CD4-positive, CD25-positive, alpha-beta regulatory T cell (primary cell): ENCODE measurements at places on chromosomes 4 and X.
A peak's percentile ranks its signal among the peaks of the same experiment; 100 is the strongest.

DNA sequence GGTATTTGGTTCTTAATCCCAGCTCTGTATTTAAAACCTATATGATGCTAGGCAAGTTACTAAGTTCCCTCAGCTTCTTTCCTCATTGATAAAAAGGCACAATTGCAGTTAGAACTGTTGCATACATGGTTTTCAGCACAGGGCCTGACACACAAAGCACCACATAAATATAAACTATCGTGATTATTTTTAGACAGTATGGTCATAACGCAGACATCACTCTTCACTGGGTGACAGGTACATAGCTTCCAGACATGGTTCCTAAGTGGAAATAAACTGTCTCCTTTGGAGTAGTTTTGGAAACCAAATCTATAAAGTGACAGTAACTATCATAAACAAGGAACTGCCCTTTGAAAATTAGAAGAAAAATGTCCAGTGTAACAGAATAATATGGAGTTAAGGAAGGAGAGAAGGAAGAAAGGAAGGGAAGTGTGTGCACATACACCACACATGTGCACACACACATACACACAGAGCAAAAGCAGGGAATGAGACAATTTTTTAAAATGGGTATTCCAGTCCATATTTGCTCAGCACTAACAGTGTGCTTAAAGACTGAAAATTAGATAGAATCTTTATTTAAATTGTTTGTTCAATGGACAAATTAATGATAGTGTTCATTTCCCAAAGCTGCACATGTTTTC lies 12.5 kb upstream of the G3BP2 start:
- no peaks in the 10 kb centered on the region for H3K27me3 ChIP-seq
- H3K27ac ChIP-seq, result no peak overlapping the region
- H3K4me3 ChIP-seq, result no peak overlapping the region
- no peaks in the 10 kb centered on the region for H3K4me1 ChIP-seq
- H3K36me3 ChIP-seq, result no peaks in the 10 kb centered on the region

GRCh38 chr4:72971572-72971971 lies 97.9 kb downstream of the COX18 start:
- DNase-seq, result no peak
- no peaks in the 10 kb centered on the region for H3K36me3 ChIP-seq
- H3K4me3 ChIP-seq, result no peak overlapping the region
- no peaks in the 10 kb centered on the region for H3K4me1 ChIP-seq

DNA sequence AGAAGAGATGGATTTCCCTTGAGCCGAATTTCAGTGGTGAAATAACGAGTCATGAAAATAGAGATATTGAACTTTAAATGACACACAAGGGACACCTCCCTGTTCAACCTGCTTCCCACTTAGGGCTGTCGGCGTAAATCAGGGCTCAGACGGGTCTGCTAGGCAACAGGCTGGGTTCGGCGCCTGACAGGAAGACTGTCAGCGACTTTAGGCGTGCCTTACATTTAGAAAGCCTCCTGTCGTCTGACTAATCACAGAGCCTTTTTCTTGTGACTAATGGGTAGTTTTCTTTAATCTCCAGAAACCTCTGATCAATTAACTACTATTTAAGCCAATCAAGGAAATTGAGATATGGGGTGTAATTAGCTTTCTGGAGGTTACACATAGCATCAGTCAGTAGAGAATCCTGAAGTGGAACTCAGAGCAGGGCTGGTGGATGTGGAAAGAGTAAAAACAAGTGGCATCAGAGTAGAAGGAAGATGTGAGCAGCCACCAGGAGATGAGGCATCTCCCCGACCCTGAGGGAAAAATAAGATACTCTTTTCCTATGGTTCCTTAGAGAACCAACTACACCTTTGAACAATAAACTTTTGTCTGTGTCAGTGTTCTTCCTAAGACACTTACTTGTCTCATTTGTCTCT lies 86.2 kb upstream of the HS3ST1 start:
- H3K4me1 ChIP-seq, result no peaks in the 10 kb centered on the region
- H3K27ac ChIP-seq, result no peak overlapping the region

- H3K4me3 ChIP-seq, result peak within 1 kb of the TSS; percentile 65
- H3K36me3 ChIP-seq, result no peaks in the 10 kb centered on the region
- no peak within 1 kb of the TSS for H3K27ac ChIP-seq
- no peak for DNase-seq
- no peaks in the 10 kb centered on the region for H3K27me3 ChIP-seq
Observed at GRCh38 chrX:1336331-1336943, at the start of gene IL3RA. Gene IL3RA, plus strand, starts transcription at chrX:1336785. Its CDS starts 4,981 bp downstream, at chrX:1341766.

DNA sequence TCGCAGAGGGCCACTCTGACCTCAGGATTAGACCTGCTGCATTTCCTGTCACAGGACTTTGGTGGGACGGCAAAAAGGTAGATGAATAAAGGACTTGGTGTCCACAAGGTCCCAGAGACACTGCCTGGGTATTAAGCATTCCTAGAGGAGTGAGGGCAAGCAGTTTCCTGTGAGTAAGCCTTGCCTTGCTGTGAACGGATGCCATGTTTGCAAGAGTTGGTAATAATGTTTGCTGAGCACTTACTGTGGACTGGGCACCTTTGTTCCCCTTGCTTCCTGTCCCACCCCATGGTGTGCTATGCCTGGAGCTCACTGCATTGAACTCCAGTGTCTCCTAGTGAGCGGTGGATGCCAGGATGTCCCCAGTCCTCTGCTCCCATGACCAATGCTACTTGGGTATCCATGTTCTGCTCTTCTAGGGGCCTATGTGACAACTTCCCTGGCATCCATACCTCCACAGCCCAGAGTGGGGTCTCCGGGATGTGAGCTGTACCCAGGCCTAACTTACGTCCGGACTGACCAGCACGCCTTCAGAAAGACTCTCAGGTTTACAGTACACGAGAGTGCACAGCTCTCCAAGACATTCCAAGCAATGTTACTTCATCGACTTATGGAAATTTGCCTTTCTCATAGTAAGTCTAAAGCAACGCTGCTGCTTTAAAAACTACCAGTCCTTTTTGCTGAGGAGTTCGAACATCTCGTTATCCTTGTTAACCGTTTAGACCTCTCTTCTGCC lies 95.5 kb upstream of the MSX1 start:
- H3K4me3 ChIP-seq, result no peak overlapping the region
- H3K4me1 ChIP-seq, result peaks cover 11% of the 10 kb centered on the region
- no peak overlapping the region for H3K27ac ChIP-seq
- no peak for DNase-seq
- no peaks in the 10 kb centered on the region for H3K36me3 ChIP-seq
- H3K27me3 ChIP-seq, result no peaks in the 10 kb centered on the region

GRCh38 chr4:120837656-120838055 lies 84.9 kb downstream of the PRDM5 start:
- DNase-seq, result no peak
- H3K4me1 ChIP-seq, result no peaks in the 10 kb centered on the region
- H3K27me3 ChIP-seq, result no peaks in the 10 kb centered on the region
- H3K4me3 ChIP-seq, result no peak overlapping the region
- no peaks in the 10 kb centered on the region for H3K36me3 ChIP-seq

DNA sequence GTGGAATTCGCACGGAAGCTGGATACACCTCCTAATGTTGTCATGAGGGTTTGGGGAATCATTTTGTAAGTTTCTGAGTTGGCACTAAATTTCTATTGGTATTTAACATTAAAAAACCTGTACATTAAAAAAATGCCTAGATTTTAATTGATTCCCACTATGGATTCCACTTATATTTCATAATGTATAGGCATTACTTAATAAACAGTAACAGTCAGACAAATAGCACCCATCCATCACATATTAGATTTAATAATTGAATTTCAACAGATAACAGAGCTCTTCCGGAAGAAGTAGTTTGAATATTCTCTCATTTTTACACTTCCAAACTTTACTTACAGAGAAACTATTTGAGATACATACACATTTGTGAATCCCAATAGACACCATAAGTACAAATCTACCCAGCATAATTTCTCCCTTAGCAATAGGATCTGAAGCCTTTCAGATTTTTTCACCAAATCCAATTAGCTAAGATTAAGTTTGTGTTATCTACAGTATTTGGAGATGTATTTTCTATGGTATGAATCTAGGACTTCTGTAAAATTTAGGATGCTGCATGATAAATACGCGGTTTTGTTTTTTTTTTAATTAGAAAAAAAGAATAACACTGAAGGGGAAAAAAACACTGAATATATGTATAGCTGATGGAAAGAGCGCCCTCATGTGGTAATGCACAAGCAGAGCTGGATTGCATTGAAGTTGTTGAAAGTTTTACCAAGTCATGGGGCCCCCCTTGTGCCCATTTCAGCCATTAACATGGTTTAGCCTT lies 12.2 kb upstream of the ODAM start:
- no peak overlapping the region for H3K27ac ChIP-seq
- no peak overlapping the region for H3K4me3 ChIP-seq
- no peaks in the 10 kb centered on the region for H3K36me3 ChIP-seq
- peak; percentile 46 for DNase-seq
- H3K4me1 ChIP-seq, result no peaks in the 10 kb centered on the region

GRCh38 chrX:46642145-46642544 lies 68.6 kb downstream of the CHST7 start:
- H3K36me3 ChIP-seq, result peaks cover 4% of the 10 kb centered on the region
- no peak overlapping the region for H3K4me3 ChIP-seq
- H3K27ac ChIP-seq, result no peak overlapping the region
- peak; percentile 60 for DNase-seq
- no peaks in the 10 kb centered on the region for H3K27me3 ChIP-seq
- no peaks in the 10 kb centered on the region for H3K4me1 ChIP-seq

GRCh38 chr4:81377191-81377590 lies 94.5 kb downstream of the RASGEF1B start:
- no peak overlapping the region for H3K27ac ChIP-seq
- H3K4me1 ChIP-seq, result no peaks in the 10 kb centered on the region
- DNase-seq, result no peak
- no peaks in the 10 kb centered on the region for H3K27me3 ChIP-seq

DNA sequence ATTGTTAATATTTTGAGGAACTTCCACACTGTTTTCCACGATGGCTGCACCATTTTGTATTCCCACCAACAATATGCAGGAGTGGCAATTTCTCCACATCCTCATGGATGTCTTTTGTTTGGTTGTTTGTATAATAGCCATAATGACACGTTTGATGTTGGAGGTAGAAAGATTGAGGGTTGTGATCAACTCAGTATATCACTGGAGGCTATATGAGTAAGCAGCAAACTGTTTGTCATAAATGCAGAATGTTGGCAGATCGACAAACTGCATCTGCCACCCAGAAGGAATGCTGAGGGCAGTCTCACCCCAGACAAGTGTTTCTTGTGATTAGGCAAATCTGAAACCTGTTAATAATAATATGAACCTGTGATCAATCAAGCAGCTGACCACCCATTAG lies 243.9 kb upstream of the WDFY3 start:
- H3K27ac ChIP-seq, result no peak overlapping the region
- H3K27me3 ChIP-seq, result no peaks in the 10 kb centered on the region
- no peak overlapping the region for H3K4me3 ChIP-seq
- no peak for DNase-seq

- H3K4me1 ChIP-seq, result no peaks in the 10 kb centered on the region
- H3K4me3 ChIP-seq, result no peak overlapping the region
- no peak for DNase-seq
- no peaks in the 10 kb centered on the region for H3K27me3 ChIP-seq
- H3K36me3 ChIP-seq, result no peaks in the 10 kb centered on the region
Observed at GRCh38 chr4:176999935-177000543, 207.3 kb upstream of the VEGFC start.

GRCh38 chr4:15510961-15511360 lies 41.3 kb downstream of the CC2D2A start:
- no peaks in the 10 kb centered on the region for H3K27me3 ChIP-seq
- H3K4me1 ChIP-seq, result no peaks in the 10 kb centered on the region
- H3K27ac ChIP-seq, result no peak overlapping the region
- H3K4me3 ChIP-seq, result no peak overlapping the region

GRCh38 chr4:131388277-131388676 lies 1760.8 kb upstream of the PCDH10 start:
- no peaks in the 10 kb centered on the region for H3K36me3 ChIP-seq
- H3K4me1 ChIP-seq, result no peaks in the 10 kb centered on the region
- H3K4me3 ChIP-seq, result no peak overlapping the region
- no peaks in the 10 kb centered on the region for H3K27me3 ChIP-seq

- no peak overlapping the region for H3K4me3 ChIP-seq
- no peaks in the 10 kb centered on the region for H3K36me3 ChIP-seq
- no peaks in the 10 kb centered on the region for H3K4me1 ChIP-seq
Observed at GRCh38 chr4:14059006-14059405, 431.5 kb upstream of the BOD1L1 start.

DNA sequence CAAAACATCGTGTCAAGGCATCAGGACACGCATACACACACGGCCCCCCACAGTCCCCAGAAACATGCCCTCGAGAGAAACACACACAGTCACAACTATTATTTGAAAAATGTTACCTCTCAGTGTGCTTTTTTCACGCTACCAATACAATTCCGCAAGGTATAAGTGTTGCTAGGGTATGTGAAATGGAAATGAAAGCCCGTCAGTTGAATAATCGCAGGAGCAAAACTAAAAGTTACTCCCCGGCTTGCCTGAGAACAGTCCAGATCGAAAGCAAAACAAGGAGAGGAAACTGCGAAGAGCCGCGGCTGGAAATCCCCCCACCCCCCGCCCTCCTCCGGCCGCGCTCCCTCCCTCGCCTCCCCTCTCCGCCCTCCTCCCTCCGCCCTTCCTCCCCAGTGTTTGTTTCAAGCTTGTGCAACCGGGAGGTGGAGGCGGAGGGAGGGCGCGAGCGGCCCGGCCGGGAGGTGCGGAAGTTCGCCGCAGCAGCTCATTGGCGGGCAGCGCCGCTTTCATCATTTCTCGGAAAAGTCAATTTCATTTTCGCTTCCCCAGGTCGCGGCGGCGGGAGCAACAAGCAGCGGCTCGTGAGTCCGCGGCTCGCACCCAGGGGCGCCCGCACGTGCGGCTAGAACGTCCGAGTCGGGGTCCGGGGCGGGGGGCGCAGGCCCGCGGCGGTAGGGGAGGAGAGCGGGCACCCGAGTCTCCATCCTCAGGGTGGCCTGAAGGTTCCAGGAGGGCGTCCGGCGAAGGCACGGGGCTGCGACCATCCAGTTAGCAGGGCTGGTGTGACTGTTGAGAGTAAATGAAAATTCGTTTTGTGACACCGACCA lies at the start of gene IRF2:
Gene IRF2 (minus strand): TSS at position 288 of the 833 bp plus-strand sequence. CDS start 45,486 bp downstream, outside the sequence.
- H3K4me3 ChIP-seq, result peak within 1 kb of the TSS; percentile 99
- H3K27ac ChIP-seq, result peak within 1 kb of the TSS; percentile 97
- peak; percentile 96 for DNase-seq
- no peaks in the 10 kb centered on the region for H3K27me3 ChIP-seq

GRCh38 chr4:3740256-3740655 lies 25.9 kb upstream of the ADRA2C start:
- DNase-seq, result no peak
- H3K27me3 ChIP-seq, result no peaks in the 10 kb centered on the region
- no peak overlapping the region for H3K27ac ChIP-seq
- no peaks in the 10 kb centered on the region for H3K36me3 ChIP-seq
- no peaks in the 10 kb centered on the region for H3K4me1 ChIP-seq
